ENCODE measurements at places on chromosomes 5 and 9.
A peak's percentile ranks its signal among the peaks of the same experiment; 100 is the strongest.

DNA sequence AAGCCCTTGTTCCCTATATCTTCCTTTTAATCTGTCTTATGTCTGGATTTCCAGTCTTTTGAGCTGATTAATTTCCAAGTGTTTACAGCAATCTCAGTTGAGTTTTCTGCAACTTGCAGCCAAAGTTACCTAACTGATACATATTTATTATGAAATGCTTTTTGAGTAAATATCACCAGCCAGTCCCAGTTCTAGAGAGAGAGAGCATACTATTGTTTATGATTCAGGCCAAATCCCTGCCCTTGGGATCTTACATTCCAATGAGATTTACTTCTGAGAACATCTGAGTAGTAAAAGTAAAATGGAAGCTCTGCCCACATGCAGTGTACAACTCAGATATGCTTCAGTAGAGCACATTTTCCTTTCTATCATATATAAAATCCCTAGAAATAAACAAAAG, 661.7 kb downstream of the KCTD16 start:
- no peak for DNase-seq

DNA sequence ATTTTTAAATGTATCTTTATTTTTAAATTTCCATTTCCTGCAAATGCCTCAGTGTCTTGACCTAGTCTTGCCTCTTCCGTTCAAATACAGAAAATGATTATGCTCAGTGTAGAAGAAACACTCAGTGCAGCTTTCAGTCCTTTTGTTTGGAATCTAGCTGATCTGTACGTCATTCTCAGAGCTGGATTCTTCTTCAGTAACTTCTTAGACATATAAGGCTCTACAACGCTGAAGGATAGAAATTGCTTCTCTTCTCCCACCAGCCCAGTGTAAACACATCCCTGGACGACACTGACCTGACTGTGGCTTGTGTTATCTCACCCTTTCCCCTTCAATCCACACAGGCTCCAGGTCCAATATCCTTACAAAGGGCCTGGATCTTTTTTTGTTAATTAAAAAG, 3.2 kb upstream of the ALDH1B1 start:
- no peak for DNase-seq

DNA sequence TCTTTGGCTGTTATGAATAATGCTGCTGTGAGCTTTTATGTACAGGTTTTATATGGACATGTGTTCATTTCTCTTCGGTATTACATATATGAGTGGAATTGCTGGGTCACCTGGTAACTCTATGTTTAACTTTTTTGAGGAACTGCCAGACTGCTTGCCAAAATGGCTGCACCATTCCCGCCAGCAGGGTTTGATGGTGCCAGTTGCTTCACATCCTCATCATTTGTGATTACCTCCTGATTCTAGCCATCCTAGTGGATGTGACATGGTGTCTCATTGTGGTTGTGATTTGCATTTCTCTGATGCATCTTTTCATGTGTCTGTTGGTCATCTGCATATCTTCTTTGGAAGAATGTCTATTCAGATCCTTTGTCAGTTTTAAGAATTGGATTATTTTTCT, 10.7 kb downstream of the NANS start:
- no peak for DNase-seq

DNA sequence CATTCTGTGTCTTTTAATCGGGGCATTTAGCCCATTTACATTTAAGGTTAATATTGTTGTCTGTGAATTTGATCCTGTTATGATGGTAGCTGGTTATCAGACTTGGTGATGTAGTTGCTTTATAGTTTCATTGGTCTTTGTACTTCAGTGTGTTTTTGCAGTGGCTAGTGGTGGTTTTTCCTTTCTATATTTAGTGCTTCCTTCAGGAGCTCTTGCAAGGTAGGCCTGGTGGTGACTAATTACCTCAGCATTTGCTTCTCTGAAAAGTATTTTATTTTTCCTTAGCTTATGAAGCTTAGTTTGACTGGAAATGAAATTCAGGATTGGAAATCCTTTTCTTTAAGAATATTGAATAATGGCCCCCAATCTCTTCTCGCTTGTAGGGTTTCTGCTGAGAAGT, 156.9 kb downstream of the CNTLN start:
- no peak for DNase-seq

DNA sequence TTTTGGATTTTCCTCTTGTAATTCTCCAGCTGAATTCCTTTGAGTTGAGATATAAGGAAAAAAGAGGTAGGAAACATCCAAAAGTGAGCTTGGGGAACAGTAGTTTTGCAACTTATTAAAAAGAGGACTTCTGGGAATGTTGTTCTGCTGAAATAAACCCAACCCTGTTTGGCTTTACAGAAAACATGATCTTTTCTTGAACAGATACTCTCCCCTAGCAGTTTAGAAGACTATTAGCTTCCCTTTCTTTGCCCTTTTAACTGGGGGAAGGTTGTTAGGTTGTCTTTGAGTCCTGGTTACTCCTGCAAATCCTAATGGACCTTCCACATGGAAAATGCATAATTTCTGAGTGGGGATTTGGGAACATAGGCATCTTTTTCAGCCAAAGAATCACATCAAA, 168.7 kb upstream of the RPS23 start:
- DNase-seq, result no peak

DNA sequence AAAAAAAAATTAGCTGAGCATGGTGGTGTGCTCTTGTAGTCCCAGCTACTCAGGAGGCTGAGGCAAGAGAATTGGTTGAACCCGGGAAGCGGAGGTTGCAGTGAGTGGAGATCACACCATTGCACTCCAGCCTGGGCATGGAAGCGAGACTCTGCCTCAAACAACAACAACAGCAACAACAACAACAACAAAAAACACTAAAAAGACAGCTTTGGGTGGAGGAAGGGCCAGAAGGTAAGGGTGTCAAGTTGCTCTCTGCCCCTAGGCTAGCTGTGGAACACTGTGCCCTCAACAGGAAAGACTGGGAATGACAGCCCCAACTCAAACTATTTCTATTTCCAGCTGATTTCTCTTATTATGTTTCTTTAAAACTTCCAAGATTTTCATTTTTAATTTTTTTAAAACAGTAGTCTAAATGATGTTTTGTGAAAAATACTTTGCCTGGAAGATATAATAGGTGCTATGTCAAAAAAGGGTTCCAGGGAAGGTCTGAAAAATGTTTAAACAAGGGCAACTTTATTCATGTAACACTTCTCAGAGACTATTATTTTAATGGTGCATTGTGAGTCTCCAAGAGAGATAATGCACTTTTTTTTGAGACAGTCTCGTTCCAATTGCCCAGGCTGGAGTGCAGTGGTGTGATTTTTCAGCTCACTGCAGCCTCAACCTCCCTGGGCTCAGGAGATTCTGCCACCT, 29.9 kb downstream of the CLINT1 start:
- DNase-seq, result no peak

- no peak for DNase-seq
Measured at GRCh38 chr9:130927995-130928900, 10.8 kb downstream of the FIBCD1 start.

- DNase-seq, result peak; percentile 29
Measured at GRCh38 chr9:74824654-74825053, 63.1 kb downstream of the TRPM6 start.

GRCh38 chr9:127667906-127668305, 38.9 kb upstream of the CFAP157 start:
- no peak for DNase-seq

DNA sequence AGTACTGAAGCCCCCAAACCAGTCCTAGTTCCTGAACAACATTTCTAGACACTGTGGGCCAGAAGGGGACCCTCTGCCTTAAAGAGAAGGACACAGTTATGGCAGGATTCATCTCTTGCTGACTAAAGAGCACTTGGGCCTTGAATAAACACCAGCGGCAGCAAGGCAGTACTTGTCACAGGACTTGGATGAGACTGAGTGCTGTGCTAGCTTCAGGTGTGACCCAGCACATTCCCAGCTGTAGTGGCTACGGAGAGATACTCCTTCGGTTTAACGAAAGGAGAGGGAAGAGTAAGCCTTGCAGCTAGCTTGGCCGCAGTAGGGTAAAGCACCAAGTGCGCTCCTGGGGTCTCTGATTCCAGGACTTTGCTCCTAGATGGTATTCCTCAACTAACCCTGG, 10.9 kb upstream of the STX17 start:
- no peak for DNase-seq

DNA sequence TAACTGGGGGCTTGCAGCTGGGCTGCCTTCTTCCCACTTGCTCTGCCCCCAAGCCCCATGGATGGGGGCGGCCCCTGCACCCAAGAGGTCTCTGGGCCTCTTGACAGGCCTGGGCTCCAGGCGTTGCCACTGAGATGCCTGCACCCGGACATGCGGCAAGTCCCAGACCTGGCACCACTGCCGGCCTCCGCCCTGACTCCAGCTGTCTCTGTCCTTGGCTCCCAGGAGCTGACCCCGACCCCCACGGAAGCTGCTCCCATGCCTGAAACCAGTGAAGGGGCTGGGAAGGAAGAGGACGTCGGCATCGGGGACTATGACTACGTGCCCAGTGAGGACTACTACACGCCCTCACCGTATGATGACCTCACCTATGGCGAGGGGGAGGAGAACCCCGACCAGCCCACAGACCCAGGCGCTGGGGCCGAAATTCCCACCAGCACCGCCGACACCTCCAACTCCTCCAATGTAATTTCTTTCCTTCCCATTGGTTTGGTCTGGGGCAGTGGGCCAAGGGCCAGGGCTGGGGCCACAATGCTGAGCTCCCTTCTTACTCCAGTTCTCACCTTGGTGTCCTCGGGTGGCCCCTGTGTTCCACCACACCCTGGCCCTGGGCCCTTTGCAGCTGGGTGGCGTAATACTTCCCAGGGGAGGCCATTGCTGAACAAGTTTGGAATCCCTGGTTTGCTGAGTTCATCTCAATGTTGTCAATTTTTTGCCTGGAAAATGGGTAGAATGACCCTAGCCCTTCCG, 88.6 kb downstream of the COL5A1 start:
- no peak for DNase-seq

GRCh38 chr9:120197605-120198004, 382.4 kb downstream of the CDK5RAP2 start:
- peak; percentile 32 for DNase-seq

- DNase-seq, result peak; percentile 20
Measured at GRCh38 chr9:117555964-117556629, 141.2 kb upstream of the ASTN2 start.

DNA sequence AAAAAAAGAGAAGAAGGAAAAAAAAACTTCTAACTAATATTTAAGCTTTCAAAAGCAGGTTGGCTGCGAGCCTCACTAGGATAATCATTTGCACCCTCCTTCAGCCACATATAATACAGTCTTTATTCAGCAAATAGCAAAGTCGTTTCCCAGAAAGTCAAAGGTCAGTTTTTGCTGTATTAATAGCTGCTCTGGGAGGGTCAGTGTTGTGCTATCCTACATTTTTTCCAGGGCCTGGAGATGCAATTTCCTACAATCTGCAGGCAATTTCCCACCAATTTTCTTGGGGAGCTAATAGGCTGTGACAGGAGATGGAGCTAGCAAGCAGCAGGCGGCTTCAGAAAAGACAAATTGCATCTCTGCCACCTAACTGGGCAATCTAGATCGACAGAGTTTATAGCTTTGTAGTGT, 136.8 kb downstream of the TLE1 start:
- peak; percentile 67 for DNase-seq

- DNase-seq, result peak; percentile 51
Measured at GRCh38 chr5:53381-54174, 38.4 kb upstream of the PLEKHG4B start.

- DNase-seq, result no peak
Measured at GRCh38 chr5:951940-952596, 56.5 kb upstream of the NKD2 start.

GRCh38 chr9:37745970-37746369, 7.6 kb upstream of the TRMT10B start:
- DNase-seq, result no peak

DNA sequence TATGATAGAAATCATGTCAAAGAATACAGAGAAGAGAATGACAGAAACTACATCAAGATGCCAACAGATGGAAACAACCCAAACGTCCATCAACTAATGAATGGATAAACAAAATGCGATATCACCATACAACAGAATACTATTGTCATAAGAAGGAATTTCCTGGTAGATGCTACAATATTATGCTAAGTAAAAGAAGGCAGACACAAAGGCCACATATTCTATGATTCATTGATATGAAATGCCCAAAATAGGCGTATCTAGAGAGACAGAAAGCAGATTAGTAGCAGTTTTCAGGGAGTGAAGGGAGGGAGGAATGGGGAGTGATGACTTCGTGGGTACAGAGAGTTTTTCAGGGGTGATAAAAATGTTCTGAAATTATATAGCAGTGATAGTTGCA, 58.3 kb upstream of the AKNA start:
- DNase-seq, result no peak

DNA sequence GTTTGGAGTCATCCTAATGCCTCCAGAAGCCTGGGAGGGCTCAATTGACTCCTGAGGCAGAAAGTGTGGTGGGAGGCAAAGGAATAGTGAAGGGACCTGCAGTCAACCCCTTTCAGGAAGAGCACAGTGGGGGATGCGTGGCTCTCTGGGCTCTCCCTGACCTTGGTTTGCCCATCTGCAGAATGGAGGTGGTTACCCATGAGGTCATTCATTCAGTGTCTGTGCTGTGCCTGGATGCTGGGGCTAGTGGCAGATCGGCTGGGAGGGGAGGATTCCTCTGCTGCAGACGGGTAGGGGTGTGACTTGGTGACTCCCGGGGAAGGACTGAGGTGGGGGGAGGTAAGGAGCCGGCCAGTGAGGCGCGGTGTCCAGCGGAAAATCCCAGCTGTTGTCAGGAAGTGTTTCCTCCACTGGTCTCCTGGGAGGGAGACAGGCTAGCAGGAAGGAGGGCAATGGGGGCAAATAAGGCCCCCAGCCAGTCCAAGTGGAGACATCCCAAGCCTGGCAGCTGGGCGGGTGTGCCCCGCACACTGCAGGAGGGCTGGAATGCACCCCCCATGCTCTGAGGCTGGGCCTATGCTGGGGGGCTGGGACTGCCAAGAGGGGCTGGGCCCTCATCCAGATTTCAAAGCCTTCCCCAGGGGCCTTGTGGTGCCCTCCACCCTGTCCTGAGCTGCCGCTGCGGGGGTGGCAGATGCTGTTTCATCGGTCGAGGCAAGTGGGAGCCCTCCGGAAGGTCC, 10.9 kb downstream of the CXXC5 start:
- DNase-seq, result no peak

- no peak for DNase-seq
Measured at GRCh38 chr5:75185763-75186162, 50.9 kb downstream of the ANKRD31 start.

DNA sequence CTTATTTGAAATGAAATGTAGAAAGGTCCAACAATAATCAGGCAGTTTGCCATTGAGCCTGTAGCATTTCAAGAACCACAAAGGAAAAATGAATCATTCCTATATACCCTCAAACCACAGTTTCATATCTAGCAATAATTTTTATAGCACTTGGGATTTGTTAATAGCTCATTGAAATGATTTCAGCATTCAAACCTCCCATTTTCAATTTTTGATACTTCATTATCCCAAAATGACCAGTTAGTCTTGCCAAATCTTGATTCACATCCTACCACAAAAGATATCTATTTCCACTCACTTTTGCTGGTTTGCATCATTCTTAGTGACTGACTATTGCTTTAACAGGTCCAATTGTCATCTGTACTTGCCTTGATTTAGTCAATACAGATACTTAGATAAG, 790.1 kb downstream of the TLE1 start:
- DNase-seq, result no peak

- DNase-seq, result peak; percentile 42
Measured at GRCh38 chr5:133612249-133612860, at the start of gene FSTL4. TSS of gene FSTL4 (minus strand) at chr5:133612541.

- peak; percentile 87 for DNase-seq
Measured at GRCh38 chr9:110521206-110521605, 58.3 kb downstream of the SVEP1 start.

Data from brain (organoid and tissue), 16 donors.